NCI-H446 (cell line): ENCODE measurements at places on chromosomes 12 and 14.

DNA sequence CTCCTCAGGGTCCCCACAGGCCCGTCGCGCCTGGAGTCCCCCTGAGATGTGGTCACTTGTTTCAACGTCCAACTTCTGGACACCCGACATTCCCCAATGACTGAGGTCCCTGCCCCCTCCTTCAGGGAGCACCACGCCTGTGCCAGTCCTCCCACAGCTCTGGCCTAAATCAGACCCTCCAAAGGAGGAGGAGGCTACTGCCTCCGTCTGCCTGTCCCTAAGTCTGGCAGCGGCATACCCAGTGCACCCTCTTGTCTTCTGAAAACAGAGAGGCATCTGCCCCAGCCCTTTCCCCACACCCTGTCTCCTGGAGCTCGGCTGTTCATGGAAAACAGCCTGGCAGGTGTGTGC, 46.2 kb downstream of the TESC start:
- no peak for DNase-seq

DNA sequence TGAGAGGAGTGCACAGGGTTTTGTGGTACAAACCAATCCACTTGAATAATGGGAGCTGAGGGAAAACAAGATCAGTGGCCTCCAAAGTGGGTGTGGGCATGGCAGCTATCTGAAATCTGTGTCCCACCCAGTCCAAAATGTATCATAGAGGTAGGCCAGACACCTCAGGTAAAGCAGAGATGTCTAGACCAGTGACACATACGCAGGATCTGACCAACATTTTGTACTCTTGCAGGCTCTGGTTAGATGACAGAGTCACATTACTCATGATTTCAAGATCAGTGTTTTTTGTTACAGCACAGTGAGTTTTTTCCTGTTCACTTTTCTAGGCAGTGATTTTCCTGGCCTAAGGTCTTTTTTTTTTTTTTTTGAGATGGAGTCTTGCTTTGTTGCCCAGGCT, 211.8 kb downstream of the PCNX1 start:
- DNase-seq, result no peak

DNA sequence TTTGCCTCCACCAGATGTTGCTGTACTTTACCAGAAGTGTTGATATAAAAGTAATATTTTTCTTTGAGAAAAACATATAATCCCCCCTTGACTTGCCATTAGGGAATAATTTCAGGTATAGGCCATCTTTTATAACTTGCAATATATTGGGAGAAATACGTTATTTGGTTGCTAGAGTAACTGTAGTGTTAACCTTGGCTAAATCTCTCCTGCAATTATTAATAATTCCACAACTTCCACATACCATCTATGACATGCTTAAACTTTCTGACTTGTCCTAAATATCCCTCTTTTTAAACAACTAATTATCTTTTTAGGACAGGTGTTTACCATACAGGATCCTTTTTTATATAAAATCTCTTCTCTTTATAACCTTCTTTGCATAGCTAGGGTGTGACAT, 1048.2 kb downstream of the SLC16A7 start:
- no peak for DNase-seq

DNA sequence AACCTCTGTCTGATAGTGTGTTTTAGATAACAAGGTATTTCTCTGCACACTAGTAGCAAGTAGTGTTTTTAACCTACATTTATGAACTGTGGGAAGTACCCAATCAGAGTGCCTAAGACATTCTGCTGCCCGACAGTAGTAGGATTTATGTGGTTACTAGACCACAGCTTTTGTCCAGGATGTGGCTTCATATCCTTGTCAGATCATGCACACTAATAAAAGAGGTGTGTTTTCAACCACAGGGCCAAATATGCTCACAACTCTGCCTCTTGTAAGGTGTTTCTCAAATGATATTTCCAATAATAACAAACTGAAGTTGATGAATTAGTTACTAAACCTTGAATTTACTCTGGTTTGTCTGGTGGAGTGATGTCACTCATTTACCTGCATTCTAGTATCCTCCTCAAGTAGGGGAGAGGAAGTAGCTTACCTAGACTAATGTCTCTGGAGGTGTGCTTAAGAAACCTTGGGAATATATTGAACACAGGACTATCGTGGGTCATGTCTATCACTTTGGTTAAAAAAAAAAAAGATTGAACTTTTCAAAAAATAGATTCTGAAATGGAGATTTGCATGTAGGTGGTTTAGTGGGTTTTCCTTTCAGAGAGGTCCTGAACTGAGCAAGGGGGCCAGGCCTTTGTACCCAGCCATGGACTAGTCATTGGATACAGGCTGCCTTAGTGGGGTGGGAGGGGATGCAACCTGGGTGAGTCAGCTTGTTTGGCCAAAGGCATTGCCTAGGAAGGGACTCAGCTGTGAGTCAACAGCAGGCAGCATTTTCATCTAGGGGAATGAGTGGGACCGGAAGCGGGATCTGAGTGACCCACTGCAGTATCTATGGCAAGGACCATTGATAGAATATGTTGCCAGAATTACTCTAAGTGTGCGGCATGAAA, 14.1 kb downstream of the FBXW8 start:
- no peak for DNase-seq

GRCh38 chr12:52147964-52148463, 43.8 kb downstream of the KRT80 start:
- no peak for DNase-seq

DNA sequence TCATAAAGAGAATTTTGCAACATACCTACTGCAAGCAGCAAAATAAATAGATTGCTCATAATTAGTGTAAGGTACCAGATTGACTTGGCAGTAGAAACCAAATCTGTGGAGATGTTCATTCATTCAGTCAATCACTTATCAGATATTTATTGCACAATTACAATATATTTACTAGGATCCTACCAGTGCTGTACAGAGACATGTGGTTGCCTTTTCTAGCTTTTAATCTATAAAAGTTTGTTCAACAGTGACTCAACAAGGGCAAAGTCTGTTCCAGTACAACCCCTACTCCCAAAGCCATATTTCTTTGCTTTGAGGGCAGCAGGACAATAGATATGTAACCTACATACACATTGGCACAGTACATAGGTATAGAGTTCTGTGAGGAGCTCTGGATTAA, 27.3 kb downstream of the ABCD2 start:
- no peak for DNase-seq

DNA sequence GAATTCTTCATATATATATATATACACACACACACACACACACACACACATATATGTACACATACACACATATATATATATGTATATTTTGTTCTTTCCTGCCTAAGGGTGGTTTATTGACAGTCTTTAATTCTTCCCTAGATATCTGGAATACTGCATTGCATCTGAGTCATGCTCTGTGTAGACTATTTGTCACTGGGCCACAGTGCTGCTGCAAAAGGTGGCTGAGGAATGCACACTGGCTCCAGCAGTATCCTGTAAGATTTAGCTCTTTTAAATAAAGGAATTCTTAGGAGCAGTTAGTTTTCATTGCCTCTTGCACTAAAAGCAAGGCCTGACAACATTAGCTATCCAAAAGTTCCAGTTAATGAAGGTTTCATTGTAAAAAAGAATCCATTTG, 200.9 kb downstream of the APAF1 start:
- no peak for DNase-seq

- DNase-seq, result no peak
These were observed 51.6 kb downstream of the PLEKHG3 start for GRCh38 chr14:64755781-64756221.

DNA sequence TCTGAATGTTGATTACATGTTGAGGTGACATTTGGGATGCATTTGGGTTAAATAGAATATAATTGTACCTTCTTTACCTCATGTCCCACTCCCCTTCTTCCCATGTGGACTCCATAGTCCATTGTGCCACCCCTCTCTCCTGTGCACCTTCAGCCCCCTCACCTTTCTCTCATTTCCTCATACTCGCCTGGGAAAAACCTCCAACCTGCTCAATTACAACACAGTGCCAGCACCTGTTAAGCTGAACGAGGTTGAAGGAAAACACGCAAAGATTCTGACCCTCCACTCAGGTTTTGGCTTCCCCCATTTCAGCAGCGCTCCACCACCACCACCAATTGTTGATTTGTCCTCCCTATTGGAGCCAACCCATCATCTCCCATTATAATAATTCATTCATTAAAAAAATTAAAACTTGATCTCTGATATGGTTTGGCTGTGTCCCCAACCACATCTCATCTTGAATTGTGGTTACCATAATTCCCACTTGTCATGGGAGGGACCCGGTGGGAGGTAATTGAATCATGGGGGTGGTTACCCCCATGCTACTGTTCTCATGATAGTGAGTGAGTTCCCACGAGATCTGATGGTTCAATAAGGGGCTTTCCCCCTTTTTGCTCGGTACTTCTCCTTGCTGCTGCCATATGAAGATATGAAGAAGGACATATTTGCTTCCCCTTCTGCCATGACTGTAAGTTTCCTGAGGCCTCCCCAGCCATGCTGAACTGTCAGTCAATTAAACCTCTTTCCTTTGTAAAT, 33.7 kb upstream of the PPP2R5C start:
- DNase-seq, result no peak

DNA sequence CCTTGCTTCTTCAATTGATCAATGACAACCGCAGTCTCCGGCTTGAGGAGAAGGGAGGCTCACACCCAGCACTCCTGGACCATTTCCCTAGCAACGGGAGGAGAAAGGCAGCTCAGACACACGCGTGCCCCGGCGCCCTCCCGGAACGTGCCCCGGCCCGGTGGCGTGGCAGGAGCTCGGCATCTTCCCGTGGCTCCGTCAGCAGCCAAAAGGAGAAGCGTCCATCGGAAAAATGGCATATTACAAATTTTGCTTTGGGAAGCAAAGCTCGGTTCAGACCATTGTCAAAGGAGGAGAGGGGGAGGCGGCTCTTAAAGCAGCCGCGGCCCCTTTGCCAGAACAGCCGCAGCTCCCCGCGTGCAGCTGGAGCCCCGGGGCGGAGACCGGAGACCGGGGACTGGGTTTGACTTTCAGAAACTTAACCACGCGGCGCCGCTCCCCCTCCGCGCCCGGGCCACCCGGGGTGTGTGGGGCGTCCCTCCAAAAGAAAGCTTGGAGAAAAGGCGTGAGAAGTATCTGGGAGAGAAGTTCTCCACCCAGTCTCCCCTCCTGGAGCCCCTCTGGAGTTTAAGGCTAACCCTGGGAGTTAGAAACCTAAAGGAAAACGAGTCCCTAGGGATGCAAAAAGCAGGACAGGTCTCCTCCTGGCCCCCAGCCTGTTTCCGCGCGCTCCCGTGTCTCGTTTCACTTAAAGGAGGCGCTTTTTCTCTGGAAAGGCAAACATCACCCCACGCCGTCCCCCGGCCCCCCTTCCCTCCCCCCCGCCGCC, 545 bp downstream of the PPFIA2 start:
- DNase-seq, result peak; percentile 61

- peak; percentile 96 for DNase-seq
These were observed 65.3 kb upstream of the C14orf180 start for GRCh38 chr14:104514156-104514848.

GRCh38 chr12:79082595-79082994, 218.0 kb downstream of the SYT1 start:
- no peak for DNase-seq

- DNase-seq, result no peak
These were observed 425.8 kb upstream of the FOXG1 start for GRCh38 chr14:28340816-28341215.

DNA sequence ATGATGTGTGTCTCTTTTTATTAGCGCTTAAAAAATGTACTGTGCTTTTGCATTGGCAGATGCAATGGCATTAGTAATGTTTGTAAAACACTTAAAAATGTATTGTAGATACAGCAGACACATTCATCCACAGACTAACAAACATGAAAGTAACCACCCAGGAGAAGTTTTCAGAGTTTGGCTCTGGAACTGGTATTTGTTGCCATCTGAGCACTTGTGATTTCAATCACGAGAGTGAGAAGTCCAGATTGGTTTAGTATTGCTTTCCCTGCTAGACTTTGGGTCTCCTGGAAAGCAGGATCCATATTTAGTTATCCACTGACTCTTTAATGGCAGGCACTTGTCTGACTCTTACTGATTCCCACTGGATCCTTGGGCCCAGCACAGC, 13.2 kb downstream of the RASSF8 start:
- DNase-seq, result no peak

- DNase-seq, result no peak
These were observed 3.2 kb upstream of the COX8C start for GRCh38 chr14:93343797-93344196.

DNA sequence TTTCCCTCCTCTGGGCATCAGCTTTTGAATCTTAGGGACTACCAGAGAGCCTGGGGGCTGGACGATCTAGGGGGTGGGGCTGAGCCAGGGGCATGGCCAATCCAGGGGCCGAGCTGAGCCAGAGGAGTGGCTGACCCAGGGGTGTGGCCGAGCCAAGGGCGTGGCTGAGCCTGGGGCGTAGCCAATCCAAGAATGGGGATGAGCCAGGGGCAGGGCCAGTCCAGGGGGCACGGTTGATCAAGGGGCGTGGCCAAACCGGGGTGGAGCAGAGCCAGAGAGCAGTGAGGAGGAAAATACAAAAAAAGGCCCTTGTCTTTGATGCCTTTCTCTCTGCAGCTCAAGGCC, 219.3 kb upstream of the NOS1 start:
- DNase-seq, result no peak

- no peak for DNase-seq
These were observed 89.8 kb downstream of the STAB2 start for GRCh38 chr12:103676893-103677292.

GRCh38 chr12:108712165-108712924, 19.0 kb downstream of the CORO1C start:
- no peak for DNase-seq

DNA sequence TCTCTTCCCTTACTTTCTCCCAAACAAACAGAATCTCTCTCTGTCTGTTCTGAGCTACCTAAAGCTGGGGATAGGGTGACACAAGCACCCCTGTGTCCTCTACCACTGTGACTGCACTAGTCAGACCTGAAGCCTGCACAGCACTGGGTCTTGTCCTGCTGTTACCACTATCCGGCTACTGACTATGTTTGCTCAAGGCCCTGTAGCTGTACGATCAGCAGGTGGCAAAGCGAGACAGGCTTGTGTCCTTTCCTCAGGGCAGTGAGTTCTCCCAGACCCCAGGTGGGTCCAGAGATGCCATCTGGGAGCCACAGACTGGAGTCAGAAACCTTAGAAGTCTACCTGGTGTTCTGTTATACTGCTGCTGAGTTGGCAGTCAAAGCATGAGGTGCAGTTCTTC, 116.4 kb downstream of the NUBPL start:
- no peak for DNase-seq

DNA sequence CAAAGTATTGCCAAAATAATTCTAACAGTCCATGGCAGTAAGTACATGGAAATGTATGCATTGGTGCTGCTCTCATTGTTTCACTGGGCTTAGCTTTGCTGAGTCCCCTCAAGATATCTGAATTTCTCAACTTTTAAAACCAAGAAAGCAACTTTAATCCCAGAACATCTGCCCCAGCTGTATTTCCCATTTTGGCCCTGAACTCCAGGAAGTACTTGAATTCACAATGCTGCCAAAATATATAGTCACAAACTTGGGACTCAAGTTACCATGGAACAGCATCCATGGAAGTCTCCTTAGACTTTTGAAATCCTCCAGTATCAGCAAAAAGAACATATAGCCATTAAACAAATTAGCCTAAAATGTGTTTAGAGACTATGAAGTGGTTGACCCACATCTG, 78.5 kb upstream of the FLRT2 start:
- no peak for DNase-seq

DNA sequence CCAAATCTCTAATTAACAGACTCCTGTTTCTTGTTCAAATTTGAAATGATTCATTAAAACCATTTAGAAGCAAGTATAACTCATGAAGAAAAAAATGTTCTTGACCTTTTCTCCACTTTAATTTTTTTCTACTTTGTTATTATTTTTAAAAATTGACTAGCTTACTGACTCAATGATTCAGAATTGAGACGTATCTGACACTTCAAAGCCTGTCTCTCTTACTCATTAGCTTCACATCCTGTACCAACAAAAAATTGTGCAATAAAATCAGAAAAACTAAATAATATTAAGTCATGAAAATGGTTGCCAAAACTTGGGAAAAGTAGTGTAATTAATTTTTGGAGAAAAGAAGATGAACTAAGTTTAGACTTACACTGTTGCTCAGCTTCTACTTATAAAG, 331.2 kb downstream of the SLC16A7 start:
- DNase-seq, result no peak
